ENCODE measurements at places on chromosomes 16 and 17.

DNA sequence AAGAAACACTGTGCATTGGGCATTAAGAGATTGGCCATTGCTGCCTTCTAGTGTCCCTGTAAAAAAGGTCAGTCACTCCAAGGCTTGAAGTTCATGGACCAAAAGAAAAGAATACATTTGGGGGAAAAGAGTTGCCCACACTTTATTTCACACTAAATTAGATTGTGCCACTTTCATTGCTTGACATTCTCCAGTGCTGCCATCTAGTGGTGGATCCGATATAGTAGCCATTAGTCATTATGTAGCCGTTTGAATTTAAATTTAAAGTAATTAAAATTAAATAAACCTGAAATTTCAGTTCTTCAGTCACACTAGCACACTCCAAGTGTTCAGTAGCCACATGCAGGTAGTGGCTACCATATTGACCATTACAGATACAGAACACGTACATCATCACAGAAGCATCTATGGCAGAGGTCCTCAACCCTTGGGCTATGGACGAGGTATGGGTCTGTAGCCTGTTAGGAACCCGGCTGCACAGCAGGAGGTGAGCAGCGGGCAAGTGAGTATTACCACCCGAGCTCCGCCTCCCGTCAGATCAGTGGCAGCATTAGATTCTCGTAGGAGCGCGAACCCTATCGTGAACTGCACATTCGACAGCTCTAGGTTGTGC is 21.9 kb upstream of the CDH5 start:
- DNase-seq, result peak; percentile 10

- no peak for DNase-seq
Measured at GRCh38 chr16:58727028-58727781, 6.9 kb downstream of the GOT2 start.

GRCh38 chr16:86391984-86392383 is 118.3 kb upstream of the FOXF1 start:
- no peak for DNase-seq

DNA sequence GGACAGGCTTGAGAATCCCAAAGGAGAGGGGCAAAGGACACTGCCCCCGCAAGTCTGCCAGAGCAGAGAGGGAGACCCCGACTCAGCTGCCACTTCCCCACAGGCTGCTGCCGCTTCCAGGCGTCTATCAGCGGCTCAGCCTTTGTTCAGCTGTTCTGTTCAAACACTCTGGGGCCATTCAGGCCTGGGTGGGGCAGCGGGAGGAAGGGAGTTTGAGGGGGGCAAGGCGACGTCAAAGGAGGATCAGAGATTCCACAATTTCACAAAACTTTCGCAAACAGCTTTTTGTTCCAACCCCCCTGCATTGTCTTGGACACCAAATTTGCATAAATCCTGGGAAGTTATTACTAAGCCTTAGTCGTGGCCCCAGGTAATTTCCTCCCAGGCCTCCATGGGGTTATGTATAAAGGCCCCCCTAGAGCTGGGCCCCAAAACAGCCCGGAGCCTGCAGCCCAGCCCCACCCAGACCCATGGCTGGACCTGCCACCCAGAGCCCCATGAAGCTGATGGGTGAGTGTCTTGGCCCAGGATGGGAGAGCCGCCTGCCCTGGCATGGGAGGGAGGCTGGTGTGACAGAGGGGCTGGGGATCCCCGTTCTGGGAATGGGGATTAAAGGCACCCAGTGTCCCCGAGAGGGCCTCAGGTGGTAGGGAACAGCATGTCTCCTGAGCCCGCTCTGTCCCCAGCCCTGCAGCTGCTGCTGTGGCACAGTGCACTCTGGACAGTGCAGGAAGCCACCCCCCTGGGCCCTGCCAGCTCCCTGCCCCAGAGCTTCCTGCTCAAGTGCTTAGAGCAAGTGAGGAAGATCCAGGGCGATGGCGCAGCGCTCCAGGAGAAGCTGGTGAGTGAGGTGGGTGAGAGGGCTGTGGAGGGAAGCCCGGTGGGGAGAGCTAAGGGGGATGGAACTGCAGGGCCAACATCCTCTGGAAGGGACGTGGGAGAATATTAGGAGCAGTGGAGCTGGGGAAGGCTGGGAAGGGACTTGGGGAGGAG is at the start of gene CSF3:
Gene CSF3, plus strand, starts transcription at position 436 of the 993 bp plus-strand sequence. Its CDS starts 35 bp downstream, at position 471.
- no peak for DNase-seq

DNA sequence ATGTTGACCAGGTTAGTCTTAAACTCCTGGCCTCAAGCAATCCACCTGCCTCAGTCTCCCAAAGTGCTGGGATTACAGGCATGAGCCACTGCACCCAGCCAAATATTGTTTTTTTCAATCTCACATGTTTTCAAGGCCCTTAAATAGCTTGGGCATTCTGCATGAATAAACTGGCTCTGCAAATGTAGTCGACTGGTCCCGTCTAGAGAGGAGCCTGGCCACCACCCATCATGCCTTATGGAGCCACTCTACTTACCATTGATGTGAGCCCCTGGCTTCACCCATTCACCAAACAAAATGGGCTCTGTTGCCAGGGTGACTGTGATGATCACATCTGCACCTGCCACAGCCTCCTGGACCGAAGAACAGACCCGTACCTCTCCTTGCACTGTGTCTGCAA is 10.8 kb downstream of the CRYM start:
- DNase-seq, result no peak

GRCh38 chr16:17491140-17491662 is 20.4 kb upstream of the XYLT1 start:
- DNase-seq, result no peak

DNA sequence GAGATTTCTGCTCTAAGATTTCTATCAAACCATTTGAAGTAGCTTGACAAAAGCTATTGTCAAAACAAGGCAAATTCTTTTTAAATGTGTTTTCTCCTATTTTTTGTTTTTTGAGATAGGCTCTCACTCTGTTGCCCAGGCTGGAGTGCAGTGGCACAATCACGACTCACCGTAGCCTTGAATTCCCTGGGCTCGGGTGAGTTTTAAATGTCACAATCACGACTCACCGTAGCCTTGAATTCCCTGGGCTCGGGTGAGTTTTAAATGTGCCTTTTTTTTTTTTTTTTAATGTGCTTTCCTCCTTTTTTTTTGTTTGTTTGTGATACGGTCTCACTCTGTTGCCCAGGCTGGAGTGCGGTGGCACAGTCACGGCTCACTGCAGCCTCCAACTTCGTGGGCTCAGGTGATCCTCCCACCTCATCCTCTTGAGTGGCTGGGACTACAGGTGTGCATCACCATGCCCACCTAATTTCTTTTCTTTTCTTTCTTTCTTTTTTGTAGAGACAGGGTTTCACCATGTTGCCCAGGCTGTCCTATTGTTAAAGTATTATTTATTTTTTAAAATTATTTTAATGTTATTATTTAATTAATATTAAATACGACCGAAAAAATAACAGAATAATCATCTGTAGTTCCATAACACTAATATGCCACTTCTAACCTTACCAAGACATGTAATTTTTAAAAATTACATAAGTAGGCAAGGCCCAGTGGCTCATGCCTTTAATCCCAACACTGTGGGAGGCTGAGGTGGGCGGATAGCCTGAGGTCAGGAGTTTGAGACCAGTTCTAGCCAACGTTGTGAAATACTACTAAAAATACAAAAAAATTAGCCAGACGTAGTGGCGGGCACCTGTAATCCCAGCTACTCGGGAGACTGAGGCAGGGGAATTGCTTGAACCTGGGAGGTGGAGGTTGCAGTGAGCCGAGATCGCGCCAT is 69.7 kb upstream of the FA2H start:
- no peak for DNase-seq

- no peak for DNase-seq
Measured at GRCh38 chr16:74296104-74296431, 546 bp upstream of the PSMD7 start.

- no peak for DNase-seq
Measured at GRCh38 chr16:85355515-85355837, 243.2 kb upstream of the CIBAR2 start.

- DNase-seq, result no peak
Measured at GRCh38 chr17:13835151-13835550, 233.4 kb upstream of the HS3ST3A1 start.

GRCh38 chr16:86343027-86343795 is 167.1 kb upstream of the FOXF1 start:
- no peak for DNase-seq

DNA sequence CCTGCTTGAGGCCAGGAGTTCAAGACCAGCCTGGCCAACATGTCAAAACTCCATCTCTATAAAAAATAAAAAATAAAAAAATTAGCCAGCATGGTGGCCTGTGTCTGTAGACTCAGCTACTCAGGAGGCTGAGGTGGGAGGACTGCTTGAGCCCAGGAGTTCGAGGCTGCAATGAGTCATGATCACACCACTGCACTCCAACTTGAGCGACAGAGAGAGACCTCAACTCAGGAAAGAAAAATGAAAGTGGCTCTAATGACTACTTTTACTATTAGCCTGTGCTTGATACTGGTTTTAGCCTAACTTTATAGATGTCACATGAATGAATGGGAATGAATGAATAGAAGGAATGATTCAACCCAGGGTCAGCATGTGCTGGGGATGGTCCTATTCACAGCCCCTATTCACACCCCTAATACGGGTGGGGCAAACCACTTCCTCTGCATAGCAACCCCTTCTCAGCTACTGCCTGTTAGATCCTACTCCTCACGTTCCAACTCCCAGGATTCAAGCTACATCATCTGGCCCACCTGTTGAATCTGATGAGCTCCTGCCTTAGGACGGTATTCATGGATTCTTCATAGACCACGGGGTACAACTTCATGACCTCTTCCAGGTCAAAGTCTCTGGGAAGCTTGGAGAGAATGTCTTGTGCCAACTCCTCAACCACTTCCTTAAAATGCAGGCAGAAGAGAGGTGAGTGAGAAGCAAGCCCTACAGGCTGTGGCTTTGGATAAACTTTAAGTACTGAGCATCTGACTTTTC is 40.5 kb downstream of the LYRM1 start:
- DNase-seq, result no peak

DNA sequence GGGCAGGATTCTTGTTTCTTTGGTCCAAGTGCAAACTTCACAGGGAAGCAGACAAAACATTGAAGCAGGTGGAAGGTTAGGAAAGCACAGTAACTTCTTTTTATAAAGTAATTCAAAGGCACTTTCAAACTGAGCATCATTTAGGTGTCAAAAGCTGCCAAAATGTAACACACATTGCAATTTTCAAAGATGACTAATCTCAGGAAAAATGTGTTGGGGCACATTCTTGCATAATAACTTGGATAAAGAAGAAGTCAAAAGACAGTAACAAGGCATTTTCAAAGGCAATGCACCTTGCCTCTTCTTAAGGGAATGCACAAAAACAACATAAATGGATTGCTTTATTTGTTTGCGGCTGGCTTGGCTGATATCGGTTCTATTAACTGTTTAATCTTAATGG is 3.6 kb downstream of the KCNJ2 start:
- no peak for DNase-seq

- no peak for DNase-seq
Measured at GRCh38 chr16:57556941-57557541, 14.6 kb downstream of the ADGRG5 start.

DNA sequence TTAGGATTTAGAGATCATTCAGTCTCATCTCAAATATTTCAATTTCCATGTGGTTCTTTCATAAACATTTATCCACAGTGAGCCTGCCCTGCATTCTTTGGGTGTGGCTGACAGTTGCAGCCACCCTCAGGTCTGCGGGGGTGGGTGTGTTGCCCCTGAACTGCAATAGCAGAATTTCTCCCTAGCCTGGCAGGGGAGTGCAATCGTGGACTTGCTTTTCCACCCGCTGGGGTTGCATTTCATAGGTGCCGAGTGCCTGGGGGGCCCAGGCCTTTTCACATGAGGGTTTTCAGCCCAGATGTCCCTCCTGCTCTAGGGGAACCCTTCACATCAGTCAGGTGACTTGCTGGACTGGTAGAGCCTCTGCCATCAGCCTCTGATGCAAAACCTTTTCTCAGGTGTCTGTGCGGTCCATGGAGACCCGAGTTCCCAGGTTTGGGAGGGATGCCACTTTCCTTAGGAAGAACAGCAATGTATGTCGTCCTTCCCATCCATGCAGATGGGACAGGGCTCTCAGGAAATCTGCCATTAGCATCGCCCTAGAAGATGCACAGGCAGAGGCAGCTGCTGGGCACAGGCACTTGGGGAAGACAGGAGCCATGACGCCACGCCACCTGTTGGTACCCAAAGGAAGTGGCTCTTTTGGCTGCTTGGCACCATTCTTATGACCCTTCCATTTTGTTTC is 2.4 kb upstream of the USP36 start:
- DNase-seq, result no peak

- no peak for DNase-seq
Measured at GRCh38 chr16:74558873-74559272, 48.0 kb downstream of the GLG1 start.

DNA sequence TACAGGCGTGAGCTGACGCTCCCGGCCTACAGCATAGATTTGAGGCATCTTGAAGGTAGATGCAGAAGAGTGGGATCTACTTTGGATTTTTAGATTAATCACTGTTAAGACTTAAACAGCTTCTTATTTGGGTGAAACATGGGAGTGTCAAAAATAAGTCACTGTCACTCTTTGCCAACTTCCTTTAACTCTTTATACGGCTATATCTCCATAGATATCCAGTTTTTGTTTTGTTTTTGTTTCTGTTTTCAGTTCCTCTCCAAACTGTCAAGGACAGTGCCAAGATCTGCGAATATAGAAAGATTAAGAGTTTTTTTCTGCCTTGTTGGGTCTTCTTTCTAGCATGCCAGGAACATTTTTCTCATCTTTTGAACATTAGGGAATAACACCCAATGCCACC is 706.1 kb downstream of the WWOX start:
- DNase-seq, result no peak

GRCh38 chr16:78566397-78567073 is 467.1 kb downstream of the WWOX start:
- no peak for DNase-seq

DNA sequence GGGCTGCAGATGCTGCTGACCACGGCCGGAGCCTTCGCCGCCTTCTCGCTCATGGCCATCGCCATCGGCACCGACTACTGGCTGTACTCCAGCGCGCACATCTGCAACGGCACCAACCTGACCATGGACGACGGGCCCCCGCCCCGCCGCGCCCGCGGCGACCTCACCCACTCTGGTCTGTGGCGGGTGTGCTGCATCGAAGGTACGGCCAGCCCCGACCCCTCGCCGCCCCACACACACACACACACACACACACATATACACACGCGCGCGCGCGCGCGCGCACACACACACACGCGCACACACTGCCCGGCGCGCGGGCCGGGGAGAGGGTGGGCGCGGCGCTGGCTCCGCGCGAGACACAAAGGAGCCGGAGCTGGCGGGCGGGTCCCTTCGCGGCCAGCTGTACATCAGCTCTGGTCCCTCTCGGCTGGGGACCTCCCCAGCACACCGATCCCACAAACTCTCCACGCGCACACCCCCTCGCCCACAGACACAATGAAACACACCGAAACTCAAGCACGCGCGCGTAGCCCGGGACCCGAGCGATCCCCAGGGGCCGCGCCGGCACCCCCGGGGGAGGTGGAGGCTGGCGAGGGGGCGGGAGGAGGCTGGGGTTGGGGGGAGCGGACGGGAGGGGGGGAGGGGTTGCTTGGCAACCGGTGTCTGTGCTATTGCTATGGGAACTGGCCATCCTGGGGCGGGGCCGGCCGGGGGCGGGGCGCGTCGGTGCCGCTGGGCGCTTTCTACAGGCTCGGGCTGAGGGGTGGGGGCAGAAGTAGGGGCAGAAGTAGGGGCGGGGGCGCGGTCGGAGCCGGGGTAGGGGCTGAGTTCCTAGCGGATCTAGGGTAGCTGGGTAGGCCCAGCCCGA is 658 bp downstream of the CACNG4 start:
- DNase-seq, result no peak

- no peak for DNase-seq
Measured at GRCh38 chr17:75774471-75774990, 9.5 kb upstream of the GALK1 start.

GRCh38 chr16:79309606-79310005 is 290.9 kb downstream of the MAF start:
- DNase-seq, result no peak

- DNase-seq, result no peak
Measured at GRCh38 chr17:42944211-42944610, 20.0 kb downstream of the AARSD1 start.
